Stimulated activated CD8-positive, alpha-beta memory T cell treated with anti-CD3 and anti-CD28 coated beads, Interleukin-4, amount 100 ng/mL, for 4 hours (primary cell): ENCODE measurements at places on chromosomes 4 and X.
A peak's percentile ranks its signal among the peaks of the same experiment; 100 is the strongest.

GRCh38 chrX:107744868-107745267 lies 30.7 kb downstream of the TSC22D3 start:
- DNase-seq, result no peak

- DNase-seq, result no peak
These were observed 1.3 kb downstream of the CHST7 start for GRCh38 chrX:46574774-46575381.

GRCh38 chr4:29538889-29539646 lies 1181.1 kb upstream of the PCDH7 start:
- DNase-seq, result no peak

DNA sequence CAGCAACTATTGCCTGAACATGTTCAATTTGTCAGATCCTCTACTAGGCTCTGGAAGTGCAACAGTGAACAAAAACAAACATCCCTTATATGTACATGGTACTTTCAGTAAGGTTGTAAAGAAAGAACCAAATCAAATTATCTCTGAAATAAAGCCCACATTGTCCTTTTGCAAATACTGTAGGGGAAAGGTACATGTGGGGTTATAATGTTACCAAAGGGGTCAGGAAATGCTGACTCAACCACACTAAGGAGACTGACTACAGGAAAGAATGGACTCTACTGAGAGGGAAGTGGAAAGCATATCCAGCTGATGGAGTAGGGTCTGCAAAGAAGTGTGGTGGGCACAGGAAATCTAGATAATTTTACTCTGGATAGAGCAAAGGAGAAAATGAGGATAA lies 61.5 kb downstream of the PCDH18 start:
- no peak for DNase-seq

DNA sequence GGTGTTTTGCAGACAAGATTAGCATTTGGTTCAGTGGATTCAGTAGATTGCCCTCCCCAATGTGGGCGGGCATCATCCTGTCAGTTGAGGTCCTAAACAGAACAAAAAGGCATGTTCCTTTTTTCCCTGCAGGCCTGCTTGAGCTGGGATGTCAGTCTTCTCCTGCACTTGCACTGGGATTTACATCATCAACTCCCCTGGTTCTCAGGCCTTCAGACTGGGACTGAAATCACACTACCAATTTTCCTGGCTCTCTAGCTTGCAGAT lies 278.9 kb upstream of the FTHL17 start:
- no peak for DNase-seq

GRCh38 chr4:99622341-99622740 lies 35.3 kb downstream of the C4orf54 start:
- DNase-seq, result no peak

DNA sequence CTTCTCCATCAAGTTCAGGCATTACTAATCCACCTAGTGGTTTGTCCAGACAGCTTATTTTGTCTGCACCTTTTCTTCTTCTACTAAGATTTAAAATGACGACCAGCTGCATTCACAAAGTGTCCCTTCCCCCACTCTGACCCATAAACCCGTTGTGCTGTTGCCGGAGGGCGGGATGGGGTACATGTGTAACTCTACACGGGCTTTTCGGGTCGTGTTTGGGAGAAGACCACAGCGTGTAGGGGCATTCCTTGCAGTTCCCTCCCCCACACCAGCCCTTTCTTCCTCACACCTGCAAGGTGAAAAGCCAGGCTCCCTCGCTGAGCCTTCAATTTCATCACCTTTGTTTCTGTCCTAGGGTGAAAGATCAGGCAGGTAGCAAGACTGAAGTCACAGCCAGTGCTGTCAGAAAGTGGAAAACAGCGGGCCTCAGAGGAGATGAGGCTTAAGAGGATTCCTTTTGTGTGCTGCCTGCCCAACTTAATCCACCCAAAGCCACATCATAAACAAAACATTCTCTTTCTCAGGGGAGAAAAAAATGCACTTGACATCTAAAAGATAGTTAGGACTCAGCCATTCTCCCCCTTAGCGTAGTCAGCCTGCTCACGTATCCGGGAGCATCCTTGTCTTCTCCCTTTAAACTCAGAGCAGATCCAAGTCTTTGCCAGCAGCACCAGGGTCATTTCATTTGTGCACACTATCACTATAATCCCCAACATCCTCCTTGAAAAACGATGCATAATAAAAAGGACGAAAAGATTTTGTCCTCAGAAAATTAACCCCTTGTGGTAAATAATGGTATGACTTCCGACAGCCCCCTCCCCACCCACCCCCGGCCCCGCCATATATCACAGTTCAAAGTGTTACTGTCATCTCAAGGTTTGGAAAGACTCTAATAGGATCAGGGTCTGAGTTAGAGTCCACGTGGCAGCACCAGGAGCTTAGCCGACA lies 599.0 kb downstream of the RAB28 start:
- no peak for DNase-seq

GRCh38 chr4:141635736-141636081 lies 674 bp upstream of the IL15 start:
- DNase-seq, result no peak

- no peak for DNase-seq
These were observed 39.5 kb upstream of the TMEM154 start for GRCh38 chr4:152719291-152719690.

- DNase-seq, result no peak
These were observed 61.9 kb downstream of the ARHGAP10 start for GRCh38 chr4:147793569-147794313.

- no peak for DNase-seq
These were observed 8.8 kb downstream of the TAPT1 start for GRCh38 chr4:16217300-16218051.

GRCh38 chr4:10582951-10583350 lies 101.6 kb downstream of the CLNK start:
- no peak for DNase-seq

DNA sequence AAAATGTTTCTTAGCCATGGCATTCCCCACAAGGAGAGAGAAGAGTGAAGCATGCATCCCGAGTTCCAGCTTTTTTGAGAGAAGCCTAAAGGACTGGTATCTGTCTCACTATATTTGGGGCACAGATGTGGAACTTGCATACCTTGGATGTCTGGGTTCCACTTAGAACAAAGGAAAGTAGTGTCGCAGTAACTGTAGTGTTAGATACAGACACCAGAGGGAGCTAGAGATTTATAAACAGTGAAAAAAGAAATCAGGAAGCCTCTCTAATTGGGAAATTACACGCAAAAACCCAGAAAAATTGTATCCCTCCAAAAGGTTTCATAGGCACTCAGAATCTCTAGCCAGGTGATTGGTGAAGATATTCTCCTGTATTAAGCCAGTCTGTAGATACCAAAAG lies 34.4 kb downstream of the AGTR2 start:
- DNase-seq, result no peak

GRCh38 chr4:4575284-4576211 lies 33.7 kb upstream of the STX18 start:
- peak; percentile 22 for DNase-seq

GRCh38 chr4:77104791-77105540 lies 29.2 kb upstream of the CCNI start:
- no peak for DNase-seq

DNA sequence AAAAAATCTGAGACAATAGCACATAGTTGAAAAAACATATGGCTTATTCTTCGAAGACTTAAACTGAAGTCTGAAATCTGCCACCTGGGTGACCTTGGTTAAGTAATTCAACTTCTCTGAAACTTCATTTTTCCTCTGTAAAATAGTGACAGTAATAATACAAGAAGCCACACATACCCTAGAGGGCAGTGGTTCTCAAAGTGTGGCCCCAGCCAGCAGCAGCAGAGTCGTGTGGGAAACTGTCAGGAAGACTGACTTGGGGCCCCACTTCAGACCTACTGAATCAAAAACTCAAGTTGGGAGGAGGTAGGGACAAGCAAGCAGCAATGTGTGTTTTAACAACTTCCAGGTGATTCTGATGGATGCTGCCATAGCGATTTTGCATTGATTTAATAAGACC lies 249.9 kb downstream of the HNRNPD start:
- DNase-seq, result no peak

GRCh38 chrX:37959212-37960021 lies 46.9 kb upstream of the SYTL5 start:
- no peak for DNase-seq

DNA sequence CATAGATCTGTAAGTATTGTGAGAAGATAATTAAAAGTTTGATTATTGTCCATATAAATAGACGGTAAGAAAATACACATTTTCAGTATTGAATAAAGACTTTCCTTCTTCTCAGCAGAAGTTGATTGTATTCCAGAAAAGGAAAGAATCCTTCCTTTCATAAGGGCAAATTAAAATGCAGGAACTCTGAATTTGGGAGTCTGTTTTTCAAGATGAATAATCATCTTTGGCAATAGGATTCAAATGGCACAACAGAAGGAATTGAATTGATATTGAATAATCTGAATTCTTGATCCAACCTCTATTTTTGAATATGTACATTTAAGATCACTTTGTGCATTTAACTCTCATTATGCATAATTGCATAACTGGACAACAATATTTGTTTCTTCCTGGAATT lies 149.3 kb downstream of the DMD start:
- DNase-seq, result no peak

DNA sequence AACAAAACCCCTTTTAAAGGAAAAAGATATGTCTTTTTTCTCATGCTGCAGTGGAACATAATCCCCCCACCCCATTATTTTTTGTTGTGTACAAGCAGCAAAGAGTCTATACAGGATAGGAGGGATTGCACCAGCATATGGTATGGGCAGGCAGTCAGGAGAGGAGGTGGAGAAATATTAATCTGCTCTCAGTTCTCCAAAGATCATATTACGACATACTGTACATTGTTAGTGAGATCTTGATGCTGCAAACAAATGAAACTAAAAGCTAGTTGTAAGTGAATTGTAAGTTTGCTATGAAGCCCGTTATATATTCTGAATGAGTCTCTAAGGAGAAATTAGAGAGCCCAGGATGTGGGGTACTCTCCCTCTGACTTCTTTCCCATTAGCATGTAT lies 75.3 kb downstream of the RAPGEF2 start:
- no peak for DNase-seq

GRCh38 chr4:24003926-24004325 lies 114.1 kb upstream of the PPARGC1A start:
- no peak for DNase-seq

GRCh38 chr4:76342191-76342590 lies 35.7 kb downstream of the STBD1 start:
- DNase-seq, result no peak

- DNase-seq, result no peak
These were observed 138.6 kb upstream of the APOOL start for GRCh38 chrX:84865113-84865512.

GRCh38 chr4:151564321-151564720 lies 155.3 kb downstream of the FHIP1A start:
- DNase-seq, result no peak

- DNase-seq, result no peak
These were observed 427.3 kb upstream of the FAM241A start for GRCh38 chr4:111717921-111718320.

GRCh38 chr4:172124656-172125308 lies 311.6 kb downstream of the GALNTL6 start:
- no peak for DNase-seq

DNA sequence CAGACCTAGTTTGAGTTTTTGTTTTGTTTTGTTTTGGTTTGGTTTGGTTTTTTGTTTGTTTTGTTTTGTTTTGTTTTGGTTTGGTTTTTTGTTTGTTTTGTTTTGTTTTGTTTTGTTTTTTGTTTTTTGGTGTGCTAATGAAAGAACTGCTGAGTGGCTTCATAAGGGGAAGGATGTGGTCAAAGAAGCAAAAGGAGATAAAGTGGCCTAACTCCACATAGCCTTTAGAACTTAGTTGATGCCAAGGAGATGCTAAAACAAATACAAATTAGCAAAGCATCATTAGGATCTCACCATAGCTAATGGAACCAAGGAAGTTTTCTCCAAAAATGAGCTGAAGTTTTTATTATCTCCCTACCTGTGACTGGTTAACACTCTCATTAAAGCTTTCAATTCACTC lies 44.6 kb upstream of the TMEM164 start:
- DNase-seq, result no peak
